ENCODE measurements at places on chromosomes 3 and 15.

DNA sequence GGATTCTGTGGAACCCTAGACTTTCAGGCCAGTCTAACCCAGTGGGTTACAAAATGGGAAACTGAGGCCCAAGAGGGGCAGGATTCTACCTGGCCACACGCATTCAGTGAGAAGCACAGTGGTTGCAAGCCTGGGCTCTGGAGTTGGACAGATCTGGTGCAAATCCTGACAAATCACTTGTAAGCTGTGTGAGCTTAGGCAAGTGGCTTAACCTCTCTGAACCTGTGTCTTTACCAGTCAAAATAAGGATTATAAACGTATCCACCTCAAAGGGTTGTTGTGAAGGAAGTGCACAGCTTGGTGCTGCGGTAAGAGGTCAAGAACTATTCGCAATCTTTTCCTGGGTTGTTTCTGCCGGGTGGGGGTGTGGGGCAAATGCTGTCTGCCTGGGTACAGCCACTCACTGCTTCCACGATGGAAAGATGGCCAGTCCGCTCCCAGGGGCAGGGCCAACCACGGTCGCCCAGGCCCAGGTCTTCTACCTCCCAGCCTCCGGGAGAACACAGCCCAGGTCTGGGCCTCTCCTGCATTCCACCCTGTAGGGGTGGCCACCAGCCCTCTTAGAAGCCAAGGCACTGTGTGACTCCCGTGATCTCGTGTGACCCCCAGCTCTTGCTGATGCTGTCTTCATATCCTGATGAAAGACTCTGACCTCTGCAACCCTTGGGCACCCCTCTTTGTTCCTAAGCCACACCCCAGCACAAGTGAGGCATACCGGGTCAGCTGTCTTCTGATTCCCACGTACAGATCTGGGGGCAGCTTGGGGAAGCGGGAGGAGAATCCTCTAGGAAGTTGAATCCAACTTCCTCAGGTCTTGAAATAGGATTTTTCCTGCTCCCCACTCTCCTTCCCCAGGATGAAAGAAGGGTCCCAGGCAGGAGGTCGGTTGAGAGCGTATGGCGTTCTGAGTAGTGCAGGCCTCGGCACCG lies 1.5 kb downstream of the CHRNA3 start:
- DNase-seq, result no peak

- DNase-seq, result no peak
These were observed 160.0 kb downstream of the FRMD5 start for GRCh38 chr15:44034933-44035624.

DNA sequence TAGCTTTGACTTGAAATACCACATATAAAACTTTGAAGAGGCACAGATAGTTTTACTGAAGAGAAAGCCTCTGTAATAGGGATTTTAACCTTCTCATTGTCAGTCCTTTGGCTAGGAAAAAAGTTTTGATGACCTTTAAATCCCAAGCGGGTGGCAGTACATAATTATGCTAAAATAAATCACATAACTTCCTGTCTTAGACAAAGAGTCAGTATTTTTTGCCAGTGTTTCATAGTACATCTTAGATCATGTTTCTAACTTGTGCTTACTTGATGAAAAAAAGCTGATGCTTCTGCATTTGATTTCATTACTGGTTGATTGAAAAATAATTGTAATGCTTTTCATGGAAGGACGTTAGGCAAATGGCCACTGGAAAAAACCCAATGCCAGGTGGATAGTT lies 5.8 kb downstream of the ST3GAL6 start:
- DNase-seq, result no peak

DNA sequence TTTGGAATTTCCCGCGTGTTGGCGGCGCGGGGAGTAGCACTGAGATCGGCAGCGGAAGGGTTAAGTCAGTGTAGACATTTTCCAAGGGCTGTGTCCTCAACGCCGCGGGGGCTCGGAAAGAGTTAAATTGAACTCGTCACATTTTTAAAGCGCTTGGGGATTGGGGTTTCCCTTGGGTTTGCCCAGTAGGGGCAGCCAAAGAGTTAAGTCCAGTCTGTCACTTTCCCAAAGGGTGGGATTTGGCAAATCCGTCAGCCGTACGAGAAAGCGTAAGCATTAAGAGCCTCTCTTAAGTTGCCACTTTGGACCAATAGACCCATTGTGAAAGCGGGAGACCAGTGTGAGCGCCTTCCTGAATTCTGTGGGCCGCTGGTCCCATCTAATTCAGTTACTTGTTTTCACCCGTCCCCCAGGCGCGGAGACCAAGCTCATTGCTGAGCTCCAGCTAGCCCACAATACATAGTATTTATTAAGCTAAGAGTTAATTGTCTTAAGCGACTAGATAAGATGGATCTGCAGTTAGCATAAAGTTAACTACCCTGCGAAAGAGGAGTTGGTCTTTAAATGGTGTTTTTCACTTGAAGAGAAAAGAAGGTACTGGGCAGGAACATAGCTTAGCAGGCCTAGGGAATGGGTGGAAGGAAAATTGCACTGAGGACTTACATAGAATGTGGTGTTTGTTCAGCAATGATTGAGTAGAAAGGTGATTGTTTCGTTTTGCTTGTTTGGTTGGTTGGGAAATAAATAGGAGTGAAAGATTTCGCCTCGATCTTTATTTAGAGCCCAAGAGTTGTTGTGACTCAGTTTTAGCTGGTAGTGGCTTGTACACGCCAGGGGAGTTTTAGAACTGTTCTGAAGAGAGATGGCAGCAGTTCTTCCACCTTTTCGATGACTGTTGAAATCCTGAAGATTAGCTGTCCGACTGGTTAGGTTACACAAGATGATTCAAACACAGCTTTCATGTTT lies 932 bp downstream of the ARL8B start:
- no peak for DNase-seq

GRCh38 chr3:140972833-140973232 lies 31.2 kb downstream of the SLC25A36 start:
- no peak for DNase-seq

- no peak for DNase-seq
These were observed 8.2 kb upstream of the BCL6 start for GRCh38 chr3:187753516-187753915.

DNA sequence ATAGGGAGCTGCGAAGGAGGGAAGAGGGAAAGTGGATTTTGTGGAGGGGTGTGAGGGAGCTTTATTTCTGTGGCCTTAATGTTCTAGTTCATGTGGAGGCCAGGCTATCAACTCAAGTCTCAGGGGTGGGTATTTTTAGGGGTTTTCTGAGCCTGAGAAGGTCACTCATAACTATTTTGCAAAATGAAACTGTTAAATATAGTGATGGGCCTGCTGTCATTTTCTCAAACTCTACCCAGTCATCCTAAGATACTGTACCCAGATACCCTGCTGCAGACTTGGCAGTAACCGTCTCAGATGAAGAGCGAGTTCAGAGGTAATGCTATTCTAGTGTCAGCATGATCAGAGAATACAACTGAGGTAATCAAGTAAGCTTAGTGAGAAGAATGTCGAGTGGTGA lies 545.0 kb upstream of the TBL1XR1 start:
- DNase-seq, result no peak

DNA sequence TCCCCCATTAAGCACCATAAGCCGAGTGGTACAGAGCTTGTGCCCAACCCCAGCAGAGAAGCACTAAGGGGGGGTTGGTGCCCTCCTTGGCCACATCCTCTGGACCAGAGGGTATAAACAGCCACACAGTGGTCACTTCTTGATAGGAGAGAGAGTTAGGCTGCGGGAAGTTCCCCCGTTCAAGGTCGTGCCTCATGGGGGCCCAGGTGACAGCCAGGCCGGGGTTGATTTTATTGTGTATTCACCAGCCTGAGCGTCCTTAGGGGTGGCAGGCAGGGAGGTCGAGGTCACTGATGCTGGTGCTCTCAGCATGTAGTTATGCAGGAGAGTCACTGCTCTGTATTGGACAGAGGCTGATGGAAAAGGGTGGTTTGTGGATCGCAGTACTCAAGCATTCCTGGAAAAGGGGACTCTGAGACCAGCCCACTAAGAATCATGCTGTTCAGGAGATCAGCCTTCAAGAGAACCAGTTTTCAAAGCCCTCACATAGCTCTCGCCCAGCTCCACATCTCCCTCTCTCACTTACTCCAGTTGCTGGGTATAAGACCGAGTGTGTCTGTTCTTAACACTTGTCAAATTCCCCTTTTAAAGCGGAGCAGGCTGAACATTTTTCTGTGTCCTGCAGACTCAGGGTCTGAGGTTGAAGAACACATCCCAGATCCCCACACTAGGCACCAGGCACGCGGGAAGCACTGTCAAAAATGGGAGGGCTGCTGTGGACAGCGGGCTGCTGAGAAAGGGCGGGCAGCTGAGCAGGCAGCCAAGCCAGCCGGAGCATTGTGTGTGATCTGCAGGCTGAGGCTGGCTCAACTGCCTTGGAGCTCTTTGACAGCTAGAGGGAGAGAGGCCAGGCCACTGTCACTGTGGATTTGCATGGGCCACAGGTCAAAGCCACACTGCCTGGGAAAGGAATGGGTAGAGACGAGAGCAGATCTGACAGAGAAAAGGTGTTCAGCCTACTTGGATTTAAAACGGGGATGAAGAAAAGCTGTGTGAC lies 279.3 kb upstream of the LRRFIP2 start:
- no peak for DNase-seq

DNA sequence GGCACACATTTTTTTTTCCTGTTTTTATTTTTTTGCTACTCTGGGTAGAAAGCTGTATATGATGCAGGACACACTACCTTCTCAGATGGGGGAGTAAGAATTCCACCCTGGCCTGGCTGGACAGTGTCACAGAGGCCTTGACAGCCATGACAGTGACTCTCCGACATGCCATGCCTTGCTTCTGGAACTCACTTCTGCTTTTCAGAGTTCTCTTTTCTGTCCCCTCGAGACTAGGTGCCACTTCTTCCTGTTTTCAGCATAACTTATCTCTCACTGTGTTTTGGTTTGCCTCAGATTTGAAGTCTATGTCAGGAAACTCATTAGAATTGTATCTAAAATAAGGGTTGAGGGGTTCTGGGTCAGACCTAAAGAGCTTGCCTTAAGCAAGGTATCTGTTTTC lies 69.1 kb upstream of the SEC13 start:
- DNase-seq, result no peak

GRCh38 chr15:66815318-66815717 lies 113.3 kb downstream of the SMAD6 start:
- DNase-seq, result no peak

DNA sequence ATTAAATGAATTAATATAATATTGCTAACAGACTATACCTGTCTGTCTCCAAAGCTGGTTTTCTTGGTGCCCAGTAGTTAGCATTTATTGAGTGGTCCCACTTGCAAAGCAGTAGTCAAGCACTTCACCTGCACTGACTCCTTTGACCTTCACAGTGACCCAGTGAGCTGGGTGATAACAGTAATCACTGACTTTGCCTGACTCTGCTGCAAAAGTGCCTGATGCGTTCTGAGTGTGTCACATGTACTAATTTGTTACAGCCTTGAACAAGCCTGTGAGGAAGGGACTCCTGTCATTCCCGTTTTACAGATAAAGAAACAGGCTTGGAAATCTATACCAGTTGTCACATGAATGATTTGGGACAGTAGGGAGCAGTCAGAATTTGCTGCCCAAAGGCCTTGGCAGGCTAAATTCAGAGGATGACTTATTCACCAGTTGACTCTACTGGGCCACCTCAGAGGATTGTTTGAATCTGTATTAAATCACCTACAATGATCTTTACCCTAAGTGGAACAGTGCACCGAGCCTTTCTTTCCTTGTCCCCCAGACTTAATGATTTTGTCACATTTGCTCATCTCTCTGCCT lies 116.6 kb upstream of the PLXNA1 start:
- no peak for DNase-seq

- no peak for DNase-seq
These were observed 309.8 kb downstream of the GBE1 start for GRCh38 chr3:81451611-81452010.

DNA sequence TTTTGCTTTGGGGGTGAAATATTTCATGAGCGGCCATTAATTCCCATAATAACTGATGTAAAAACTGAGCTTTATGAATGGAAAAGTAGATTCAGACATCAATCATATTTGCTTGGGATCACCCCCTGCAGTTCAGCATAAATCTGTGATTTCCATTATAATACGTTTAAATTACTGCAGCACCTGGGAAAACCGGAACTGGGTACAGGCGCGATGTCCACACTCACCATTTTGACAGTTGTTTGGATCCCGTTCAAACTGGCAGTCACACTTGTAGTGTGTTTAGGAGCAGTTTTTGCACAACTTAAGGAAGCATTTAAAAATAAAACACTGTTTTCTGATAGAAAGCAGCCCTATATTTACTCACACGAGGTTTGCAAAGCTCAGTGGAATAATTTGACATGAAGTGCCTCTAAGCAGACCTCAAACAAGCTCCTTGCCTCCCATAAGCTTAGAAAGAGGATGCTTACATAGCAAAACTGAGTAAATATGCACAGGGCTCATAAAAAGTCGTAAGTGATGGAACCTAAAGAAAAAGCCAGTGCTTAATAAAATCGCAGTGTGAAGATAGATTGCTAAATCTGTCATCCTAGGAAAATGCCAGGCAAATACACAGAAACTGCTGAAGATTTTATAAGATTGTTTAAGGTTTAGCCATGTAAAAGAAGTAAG lies 377.6 kb downstream of the PTPRG start:
- DNase-seq, result no peak

GRCh38 chr3:169509780-169510692 lies 153.5 kb downstream of the MECOM start:
- DNase-seq, result no peak

DNA sequence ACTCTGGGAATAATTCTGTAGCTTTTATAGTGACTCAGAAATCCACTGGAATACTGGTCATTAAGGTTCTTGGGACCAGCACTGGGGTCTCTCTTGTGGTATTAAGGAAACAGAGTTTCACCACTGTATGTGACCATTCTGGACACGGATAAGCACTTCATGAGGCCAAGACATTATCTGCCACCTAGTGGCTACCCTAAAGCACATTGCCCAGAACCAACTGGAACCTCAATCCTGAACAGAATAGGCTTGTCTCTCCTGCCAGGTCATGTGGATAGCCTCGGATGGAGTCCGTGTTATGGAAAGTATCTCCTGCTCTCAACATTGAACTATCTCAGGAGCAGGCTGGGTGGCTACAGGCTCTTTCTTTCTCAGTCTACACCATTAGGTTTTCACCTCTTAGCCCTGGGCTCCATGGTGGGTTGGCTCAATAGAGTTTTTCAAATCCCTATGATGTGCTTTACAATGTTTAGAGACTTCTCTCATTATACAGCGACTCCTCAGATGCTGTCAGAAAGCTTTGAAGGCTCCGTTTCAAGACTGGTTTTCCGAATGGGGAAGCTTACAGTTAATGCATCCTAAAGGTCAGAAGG lies 167.6 kb upstream of the ST8SIA2 start:
- DNase-seq, result no peak

DNA sequence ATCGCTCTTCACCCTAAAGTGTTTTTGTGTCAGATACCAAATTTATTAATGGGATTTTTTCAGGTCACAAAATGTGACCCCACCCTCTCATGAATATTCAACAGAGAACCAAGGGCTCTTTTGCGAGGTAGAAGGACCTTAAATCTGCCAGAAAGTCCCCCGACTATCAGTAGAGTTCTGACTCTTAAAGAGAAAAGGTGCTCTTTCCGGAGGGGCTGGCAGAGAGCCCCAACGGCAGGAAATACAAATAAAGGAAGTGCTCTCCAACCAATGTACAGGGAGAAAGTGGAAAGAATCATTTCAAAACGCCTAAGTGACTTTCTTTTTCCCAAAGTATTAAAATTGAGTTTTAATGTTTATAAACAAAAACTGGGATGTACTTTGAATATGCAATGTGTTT lies 517.2 kb downstream of the FOXP1 start:
- DNase-seq, result no peak

Data from stimulated activated CD8-positive, alpha-beta memory T cell treated with anti-CD3 and anti-CD28 coated beads, Interleukin-7, amount 100 ng/mL, for 1 hour (primary cell).